Cardiac fibroblast (primary cell): ENCODE measurements at places on chromosomes 1 and 21.

GRCh38 chr1:148166558-148167492 is 14.7 kb upstream of the NBPF11 start:
- no peak for DNase-seq

DNA sequence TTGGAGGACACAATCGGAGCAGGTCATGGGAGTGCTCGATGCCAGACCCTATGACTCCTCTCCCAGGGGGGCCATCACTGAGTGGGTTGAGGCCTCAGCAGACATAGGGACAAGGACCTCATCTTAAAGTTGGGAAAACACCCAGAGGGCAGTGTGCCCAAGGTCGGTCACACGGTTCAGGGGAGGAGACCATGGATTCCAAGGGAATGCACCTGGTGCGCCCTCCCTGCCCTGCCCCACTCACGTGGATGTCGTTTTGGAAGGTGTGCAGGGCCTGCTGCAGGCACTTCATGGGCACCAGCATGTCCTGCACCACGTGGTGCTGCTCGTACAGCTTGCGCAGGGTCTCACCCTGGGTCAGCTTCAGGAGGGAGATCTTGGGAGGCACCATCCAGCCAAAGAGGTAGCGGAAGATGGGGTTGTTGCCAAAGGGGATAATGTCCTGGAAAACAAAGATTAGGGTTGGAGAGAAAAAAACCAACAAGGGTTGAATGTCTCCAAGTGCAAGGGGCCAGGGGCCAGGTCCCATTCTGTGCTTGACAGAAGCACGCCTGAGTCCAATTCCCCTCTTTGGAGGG is 33.1 kb downstream of the DHCR24 start:
- DNase-seq = no peak

DNA sequence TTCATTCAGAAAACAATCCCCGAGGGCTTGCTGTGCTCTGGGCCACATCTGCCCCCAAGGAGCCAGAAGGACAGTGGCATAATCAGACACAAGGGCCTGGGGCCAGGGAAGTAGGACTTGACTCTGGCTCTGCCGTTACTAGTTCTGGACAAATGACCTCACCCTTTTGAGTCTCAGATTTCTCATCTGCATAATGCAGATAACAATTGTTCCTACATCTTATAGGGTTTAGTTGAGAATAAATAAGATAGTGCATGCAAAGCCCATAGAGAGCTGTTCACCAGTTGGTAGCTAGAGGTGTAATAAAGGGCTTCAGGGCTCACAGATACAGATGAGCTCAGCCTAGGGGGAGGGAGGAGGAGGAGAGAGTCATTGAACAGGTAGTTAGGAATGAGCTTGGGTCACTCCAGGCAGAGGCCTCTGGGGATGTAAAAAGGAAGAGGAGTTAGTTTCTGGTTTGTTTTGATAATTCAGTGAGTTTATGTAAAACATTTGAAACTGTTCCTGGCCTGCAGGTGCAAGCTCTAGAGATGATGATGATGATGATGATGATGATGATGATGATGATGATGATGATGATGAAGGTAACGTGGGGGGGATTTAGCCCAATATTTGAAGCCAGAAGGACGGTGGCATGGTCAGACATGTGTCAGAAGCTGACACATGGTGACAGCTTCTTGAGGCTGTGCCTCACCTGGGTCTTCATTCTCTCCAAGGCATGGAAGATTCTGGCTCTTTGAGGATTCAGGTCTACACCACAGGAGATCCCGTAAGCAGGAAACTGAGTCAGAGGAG is 858 bp downstream of the LACTBL1 start:
- DNase-seq = peak; percentile 11

GRCh38 chr1:13586001-13586400 is 2.4 kb downstream of the PDPN start:
- DNase-seq = no peak

DNA sequence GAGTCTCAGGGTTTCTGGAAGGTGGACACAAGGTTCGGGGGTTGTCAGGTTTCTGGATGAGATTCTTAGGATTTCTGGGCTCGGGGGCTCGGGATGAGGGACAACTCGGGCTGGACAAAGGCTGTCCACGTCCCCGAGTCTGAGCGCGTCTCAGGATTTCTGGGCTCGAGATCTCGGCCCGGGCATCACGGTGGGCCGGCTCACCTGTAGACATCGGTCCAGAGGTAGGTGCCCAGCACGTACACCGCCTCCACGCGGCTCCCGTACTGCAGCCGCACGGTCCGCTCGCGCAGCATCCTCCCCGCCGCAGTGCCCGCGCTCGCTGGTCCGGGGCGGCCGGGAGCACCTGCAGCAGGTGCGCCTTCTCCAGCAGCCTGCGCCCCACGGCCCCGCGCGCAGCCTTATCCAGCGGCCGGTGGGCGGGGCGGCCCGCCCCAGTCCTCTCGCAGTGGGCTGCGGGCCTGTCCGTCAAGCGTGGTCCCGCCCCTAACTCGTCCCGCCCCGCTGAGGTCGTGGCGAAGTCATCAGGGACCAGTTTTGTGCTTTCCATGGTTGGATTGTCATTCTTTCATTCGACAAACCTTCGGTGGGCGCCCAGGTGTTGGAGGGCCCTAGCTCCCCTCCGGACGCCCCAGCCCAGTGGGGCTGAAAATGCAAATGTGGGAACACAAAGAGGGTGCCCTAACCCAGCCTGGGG is at the start of gene PADI2:
PADI2 (minus strand) TSS at position 376 of the 697 bp plus-strand sequence; CDS start at position 296, 80 bp downstream.
- DNase-seq = peak; percentile 42

- DNase-seq = no peak
Measured at GRCh38 chr1:206469411-206469932, 804 bp upstream of the IKBKE start.

DNA sequence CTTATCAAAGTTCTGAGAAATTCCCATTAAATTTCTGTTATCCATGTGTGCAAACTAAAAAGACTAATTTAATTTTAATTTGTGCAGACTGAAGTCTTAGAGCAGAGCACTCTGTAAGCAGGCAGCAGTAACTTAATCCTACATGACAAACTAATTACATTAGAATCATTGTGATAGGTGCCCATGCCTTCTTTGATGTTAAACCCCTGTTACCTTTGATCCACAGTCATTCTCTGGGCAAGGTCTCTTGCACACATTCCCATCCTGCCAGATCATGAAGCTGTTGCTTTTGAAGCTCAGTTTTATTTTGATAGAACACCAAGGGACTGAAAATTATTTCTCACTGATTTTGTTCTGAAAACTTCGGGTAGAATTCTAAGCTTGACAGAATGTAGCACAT is 77.2 kb downstream of the BCAR3 start:
- DNase-seq = no peak

DNA sequence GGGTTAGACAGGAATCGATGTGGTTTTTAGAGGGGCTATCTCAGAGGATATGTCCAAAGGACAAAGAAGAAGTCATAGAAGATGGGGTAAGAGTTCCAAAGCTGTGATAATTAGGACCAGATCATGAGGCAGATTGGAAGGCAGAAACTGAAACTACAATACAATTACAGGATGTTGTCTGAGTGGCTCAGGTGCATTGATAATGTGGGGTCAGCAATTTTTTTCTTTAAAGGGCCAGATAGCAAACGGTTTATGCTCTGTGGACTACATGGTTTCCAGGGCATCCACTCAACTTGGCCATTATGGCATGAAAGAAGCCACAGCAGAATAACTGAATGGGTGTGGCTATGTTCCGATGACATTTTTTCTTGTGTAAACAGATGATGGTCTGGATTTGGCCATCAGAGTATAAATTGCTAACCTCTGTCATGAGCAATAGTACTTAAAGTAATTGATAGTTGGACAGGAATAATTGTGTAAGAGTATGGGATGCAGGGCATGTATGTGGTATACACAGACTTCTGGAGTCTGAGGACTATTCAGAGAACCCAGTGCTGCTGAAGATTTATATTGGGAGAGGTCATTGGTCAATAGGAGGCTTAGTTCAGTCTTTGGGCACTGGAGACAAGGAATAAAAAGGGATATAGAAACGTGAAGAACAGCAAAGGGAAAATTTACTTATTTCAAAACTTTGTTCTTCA is 198.4 kb upstream of the ADGRL4 start:
- DNase-seq = no peak

DNA sequence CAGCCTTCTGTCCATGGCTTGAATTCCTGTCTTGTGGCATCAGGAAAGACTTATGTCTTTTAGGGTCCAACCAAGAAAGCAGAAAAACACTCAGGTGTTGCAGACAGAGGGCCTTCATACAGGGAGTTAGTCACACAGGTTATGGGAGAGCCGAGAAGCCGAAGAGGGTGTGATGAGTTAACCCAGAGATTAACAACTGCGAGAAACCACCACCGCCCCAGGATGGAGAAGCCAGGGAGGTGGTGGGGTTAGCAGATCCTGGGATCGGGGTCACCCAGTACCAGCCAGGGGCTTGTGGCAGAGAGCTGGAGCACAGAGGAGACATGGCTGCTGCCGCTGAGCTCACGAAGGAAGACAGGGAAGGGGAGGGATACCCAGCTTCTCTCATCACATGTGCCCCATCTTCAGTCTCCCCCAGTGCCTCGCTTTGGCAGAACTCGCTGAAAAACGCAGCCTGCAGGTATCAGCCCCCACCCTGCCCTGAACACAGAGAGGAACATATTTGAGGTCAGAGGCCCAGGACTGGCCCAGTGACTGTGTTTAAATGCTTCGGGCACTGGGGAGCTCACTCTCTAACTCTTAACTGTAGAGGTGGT is 58.7 kb downstream of the RUNX3 start:
- DNase-seq = no peak

GRCh38 chr1:117147856-117148588 is 26.5 kb upstream of the TRIM45 start:
- peak; percentile 13 for DNase-seq

GRCh38 chr1:61348025-61348665 is 265.8 kb downstream of the NFIA start:
- no peak for DNase-seq

DNA sequence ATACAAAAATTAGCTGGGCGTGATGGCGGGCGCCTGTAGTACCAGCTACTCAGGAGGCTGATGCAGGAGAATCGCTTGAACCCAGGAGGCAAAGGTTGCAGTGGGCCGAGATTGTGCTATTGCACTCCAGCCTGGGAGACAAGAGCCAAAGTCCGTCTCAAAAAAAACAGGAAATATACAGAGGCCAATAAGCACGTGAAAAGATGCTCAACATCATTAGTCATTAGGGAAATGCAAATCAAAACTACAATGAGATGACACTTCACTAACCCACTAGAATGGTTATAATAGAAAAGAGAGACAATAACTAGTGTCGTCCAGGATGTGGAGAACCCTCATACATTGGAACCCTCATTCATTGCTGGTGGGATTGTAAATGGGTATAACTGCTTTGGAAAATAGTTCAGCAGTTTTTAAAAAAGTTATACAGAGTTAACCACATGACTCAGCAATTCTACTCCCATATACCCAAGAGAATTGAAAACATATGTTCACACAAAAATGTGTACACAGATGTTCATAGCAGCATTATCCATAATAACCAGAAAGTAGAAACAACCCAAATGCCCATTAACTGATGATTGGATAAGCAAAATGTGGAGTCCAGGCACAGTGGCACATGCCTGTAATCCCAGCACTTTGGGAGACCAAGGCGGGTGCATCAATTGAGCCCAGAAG is 6.4 kb upstream of the E2F2 start:
- peak; percentile 64 for DNase-seq

DNA sequence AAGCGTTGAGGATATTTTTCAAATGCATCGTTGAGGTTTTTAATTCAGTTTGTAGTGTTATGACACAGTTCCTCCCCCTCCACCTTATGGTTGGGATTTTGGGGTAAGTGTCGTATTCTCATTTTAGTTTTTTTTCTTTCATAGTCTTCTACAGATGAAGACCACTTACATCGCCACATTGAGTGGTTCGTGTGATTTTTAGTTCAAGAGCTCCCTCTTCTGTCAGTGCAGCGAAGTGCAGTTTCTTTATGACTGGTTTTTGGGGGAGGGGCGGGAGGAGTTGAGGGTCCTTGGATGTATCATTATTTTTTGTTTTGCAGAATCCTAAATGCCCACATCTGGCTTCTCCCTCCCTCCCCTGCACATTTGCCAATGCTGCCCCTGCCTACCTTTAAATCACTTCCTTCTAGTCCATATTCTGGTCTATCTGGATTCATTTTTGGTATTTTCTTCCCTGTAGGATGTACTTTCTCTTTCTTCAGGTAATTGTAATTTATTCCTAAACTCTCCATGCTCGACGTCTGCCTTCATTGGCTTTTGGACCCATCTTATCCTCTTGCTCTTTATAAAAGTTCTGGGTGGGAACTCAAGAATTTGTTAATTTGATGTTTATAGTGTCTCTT is 433.1 kb downstream of the CAMTA1 start:
- peak; percentile 37 for DNase-seq

DNA sequence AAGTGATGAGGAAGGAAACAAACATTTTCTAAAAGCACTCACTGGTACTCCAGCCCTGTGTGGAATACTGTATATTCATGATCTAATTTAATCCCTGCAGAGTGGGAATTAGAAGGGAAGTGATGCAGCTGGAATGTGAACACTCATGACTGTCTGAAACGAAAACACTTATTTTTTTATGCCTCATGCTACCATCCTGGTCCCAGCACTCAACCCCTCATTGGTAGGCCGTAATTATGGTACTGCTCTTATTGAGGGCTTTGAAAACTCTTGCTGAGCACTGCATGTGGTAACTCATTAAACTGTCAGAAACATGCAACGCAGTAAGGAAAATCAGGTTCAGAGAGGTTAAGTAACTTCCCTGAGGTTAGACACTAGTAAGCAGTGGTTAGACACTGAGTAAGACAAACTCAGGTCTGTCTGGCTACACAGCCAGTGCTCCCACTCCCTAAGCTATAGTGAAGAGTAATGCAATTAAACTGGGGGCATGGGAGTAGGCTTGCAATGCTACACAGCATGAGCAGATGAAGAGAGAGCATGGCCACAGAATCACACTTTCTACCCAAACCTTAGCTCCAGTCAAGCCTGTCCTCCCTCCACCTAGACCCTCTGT is 17.3 kb upstream of the TNFSF4 start:
- no peak for DNase-seq

- DNase-seq = no peak
Measured at GRCh38 chr1:53450225-53450624, 9.0 kb upstream of the DMRTB1 start.

- peak; percentile 54 for DNase-seq
Measured at GRCh38 chr1:78081980-78082860, 36.5 kb downstream of the GIPC2 start.

GRCh38 chr1:26536081-26536480 is 6.5 kb downstream of the RPS6KA1 start:
- DNase-seq = no peak

GRCh38 chr21:38303300-38303699 is 46.5 kb downstream of the KCNJ15 start:
- DNase-seq = peak; percentile 96
